Suppressor macrophage treated with lipopolysaccharide for 4 hours (primary cell): ENCODE measurements at places on chromosomes 16 and 17.

DNA sequence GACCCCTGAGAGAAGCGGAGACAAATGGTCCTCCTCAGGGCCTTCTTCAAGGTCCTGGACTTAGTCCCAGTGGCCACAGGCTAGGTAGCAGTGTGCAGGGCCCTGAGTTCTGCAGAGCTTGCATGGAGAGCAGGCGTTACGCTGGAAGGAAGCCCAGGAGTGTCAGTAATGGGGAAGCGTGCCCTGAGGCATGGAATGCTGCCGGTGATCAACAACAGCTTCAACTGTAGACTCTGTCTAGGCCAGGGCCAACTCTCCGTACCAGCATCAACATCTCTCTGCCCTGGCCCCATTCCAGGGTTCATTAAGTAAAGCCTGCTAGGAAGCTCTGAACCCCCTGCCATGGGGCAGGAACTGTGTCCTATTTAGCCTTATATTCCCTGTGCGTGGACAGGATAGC, 568 bp upstream of the TNK1 start:
- peak; percentile 15 for DNase-seq

- DNase-seq = no peak
Observed at GRCh38 chr16:87132361-87133014, 184.7 kb downstream of the C16orf95 start.

DNA sequence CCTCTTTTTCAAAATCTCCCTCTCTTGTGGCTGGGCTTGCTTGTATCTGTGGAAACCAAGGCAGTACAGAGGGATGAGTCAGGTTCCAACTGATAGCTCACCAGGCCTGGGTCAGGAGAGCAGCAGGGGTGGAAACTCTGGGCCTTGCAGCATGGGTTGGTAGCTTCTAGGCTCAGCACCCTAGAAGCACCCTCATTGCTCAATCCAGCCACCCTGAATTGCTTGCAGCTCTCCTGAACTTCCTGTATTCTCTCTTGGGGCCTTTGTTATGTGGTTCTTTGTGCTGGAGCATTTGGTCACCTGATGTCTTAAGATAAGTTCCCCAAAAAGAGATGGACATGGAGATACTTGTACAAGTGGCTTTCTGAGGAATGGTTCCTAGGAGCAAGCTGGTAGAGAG, 169.4 kb downstream of the IRX5 start:
- DNase-seq = no peak

GRCh38 chr16:69762814-69763598, 874 bp downstream of the WWP2 start:
- DNase-seq = peak; percentile 42

- DNase-seq = peak; percentile 95
Observed at GRCh38 chr17:40358323-40359038, 6.1 kb downstream of the GJD3 start.

DNA sequence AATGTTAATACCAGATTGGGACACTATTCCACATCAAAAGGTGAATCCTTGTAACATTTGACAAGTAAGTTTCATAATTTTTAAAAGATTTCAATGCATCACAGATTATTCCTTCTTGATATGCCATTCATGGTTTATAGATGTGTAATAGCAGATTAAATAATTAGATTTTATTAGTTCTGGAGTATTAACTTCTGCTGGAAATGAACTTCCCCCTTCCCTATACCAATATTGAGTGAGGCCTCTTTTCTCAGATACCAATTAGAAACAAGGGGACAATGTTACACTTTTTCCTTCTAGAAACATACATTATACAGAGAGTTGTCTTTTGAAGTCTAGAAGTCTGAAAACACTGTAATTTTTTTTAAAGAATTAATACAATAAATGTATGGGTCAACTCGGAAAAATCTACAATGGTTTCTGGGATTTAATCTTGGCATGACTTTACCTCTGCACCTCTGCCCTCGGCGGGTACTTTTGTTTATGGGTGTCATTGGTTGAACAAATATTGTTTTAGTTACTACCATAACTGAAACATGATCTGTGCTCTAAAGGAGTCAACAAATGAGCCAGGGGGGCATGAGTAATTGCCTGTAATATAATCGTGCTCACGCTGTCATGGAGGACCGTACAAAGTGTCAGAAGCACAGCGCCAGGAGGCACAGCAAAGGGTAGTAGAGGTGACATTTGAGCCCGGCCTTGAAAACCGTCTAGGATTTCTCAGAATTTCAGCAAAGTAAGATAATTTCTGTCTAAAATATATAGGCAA, 8.2 kb downstream of the LRRC37B start:
- DNase-seq = no peak

DNA sequence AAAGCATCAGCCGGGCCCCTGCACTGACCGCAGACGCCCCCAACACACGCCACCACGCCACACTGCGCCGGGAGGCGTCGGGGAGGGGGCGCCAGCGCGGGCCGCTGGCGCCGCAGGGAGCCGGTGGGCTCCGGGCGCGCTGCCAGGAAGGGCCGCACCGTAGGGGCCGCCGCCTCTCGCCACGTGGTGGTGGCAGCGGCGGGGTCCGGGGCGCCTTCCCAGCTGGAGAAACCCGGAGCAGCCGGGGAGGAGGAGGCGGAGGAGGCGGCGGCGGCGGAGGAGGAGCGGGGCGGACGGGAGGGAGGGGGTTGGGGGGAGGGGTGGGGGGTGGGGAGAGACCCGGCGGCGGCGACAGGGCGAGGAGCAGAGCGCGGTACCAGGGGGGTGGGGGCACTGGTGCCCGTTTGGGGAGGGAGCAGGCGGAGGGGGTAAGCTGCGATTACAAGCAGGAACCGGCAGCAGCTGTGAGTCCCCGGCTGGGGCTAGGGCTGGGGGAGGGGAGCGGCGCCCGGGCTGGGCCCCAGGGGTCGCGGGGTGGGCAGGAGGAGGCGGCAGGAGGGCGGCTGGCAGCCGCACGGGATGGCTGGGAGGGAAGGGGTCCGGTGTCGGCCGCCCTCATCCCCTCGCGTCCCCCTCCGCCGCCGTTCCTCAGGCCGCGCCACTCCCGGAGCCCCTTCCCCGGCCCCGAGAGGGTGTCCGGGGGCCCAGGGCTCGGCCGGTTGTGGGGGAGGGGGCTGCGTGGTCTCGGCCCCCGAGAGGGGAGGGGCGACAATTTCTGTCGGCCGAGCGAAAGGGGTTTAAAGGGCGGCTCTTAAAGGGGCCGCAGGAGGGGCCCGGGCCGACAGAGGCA, at the start of gene TBKBP1:
Gene TBKBP1, plus strand, starts transcription at position 431 of the 850 bp plus-strand sequence. CDS start 1,952 bp downstream, outside the sequence.
- peak; percentile 22 for DNase-seq

DNA sequence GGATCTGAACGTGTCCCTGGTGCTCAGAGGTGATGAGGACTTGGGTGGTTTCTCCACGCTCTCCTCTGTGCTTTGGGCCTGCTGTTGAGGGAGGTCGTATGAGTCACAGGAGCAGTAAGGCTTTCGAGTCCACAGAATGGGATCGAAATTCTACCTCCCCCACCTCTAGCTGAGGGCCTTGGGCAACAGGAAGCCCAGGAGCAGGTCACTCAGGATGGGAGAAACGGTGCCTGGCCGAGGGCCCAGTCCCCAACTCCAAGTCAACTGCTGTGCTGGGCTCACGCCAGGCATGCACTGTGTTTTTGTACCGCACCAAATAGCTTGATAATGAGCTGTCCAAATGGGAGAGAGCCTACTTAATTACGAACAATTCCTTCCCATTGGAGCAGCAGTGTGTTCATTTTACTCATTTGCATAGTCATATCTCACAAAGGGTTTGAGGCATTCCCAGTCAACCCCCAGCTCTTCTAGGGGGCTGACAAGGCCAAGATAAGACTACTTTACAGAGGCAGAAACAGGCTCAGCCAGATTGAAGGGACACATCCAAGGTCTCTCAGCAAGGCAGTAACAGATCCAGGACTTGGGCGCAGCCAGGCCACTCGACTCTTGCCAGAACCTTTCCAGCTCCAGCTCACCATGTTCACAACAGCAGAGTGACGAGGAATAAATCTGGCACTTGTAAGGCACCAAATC, 53.6 kb downstream of the WNT3 start:
- DNase-seq = no peak

DNA sequence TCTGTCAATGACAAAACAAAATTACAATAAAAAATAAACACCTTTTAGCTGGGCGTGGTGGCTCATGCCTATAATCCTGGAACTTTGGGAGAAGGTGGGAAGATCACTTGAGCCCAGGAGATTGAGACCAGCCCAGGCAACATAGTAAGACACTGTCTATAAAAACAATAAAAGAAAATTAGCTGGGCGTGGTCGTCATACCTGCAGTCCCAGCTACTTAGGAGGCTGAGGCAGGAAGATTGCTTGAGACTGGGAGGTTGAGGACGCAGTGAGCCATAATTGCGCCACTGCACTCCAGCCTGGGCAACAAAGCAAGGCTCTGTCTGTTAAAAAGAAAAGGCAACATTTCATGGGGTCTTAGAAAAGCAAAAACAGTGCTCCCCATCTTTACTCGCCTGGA, 32.7 kb downstream of the EMP2 start:
- no peak for DNase-seq

- DNase-seq = no peak
Observed at GRCh38 chr16:86041807-86042206, 142.8 kb downstream of the IRF8 start.

DNA sequence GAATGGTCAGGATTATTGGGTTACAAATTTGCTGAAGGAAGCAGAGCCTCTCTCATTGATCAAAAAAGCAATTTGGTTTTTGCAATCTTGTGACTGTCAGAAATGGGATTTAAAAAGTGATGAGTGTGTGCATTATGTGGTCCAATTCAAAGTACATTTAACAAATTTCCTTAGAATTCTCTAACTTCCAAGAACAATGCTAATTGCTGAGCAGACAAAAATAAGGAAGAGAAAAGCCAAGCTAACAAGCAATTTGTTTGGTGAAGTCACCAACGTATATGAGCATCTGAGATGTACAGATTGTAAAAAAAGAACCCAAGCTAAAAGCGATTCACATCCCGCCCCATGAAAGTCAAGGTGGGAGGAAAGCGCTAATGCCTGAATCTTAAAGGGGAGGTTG, 1643.9 kb downstream of the CDH8 start:
- no peak for DNase-seq

- no peak for DNase-seq
Observed at GRCh38 chr16:67190041-67190440, at the start of gene EXOC3L1. TSS of gene EXOC3L1 (minus strand) at chr16:67190136. CDS start at chr16:67189676, 460 bp downstream.

GRCh38 chr16:19984135-19984534, 89.6 kb downstream of the GPR139 start:
- no peak for DNase-seq

- no peak for DNase-seq
Observed at GRCh38 chr17:67663457-67663856, 54.3 kb upstream of the NOL11 start.

- DNase-seq = peak; percentile 2
Observed at GRCh38 chr16:82603784-82604411, 22.9 kb upstream of the CDH13 start.

- DNase-seq = no peak
Observed at GRCh38 chr17:79792984-79793923, 3.6 kb downstream of the CBX8 start.

DNA sequence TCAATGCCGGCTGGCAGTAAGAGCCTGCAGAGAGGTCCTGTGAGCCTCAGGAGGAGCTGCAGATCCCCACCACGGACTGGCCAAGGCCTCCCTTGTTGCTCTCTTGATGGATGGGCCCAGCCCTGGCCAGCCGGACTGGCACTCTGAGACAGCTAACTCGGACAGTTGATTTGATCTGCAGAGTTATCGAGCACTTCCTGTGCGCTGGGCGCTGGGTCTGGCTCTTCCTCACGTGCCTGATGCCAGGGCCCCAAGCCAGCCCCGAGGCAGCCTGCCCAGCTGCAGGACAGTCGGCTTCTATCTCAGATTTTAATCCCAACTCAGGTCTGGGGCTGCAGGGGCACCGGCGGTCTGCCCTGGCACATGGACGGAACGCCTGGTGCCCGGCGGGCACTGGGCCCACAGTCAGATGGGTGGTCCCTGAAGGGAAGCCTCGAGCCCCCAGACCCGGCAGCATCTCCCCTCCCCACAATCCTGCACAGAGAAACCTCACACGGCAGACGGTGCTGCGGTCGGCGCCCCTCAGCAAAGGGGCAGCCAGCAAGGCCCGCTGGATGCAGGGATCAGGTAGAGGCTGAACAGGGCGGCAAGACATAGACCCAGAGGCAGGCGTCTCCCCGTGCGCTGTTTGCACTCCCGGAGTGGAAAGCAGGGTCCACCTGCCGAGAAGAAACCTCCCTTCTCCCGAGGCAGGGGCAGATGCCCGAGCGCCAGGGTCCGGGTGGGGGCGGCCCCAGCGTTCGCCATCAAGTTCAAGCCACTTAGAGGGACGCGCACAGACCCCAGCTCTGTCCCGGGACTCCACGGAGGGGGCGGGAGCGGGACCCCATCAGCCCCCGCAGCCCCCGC, 34.0 kb downstream of the TIMM22 start:
- DNase-seq = no peak

DNA sequence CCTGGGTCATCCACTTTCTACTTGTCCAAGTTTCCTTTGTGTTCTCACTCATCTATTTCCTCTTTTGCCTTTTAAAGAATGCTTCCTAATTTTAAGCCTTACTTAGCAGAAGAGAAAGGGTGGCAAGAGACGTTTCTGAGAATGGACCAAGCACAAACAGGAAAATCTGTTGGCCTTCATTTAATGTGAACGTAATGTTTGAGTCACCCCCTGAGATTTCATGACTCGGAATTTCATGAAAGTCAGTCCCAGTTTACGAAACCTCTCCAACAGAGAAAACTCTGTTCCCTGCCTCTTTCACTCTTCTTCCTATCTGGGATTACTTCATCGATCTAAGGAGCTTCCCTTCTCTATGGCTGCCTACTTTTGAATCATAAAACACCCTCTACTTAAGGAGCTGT, at the start of gene CD300E:
Gene CD300E, minus strand, starts transcription at position 46 of the 401 bp plus-strand sequence. CDS start 117 bp downstream, outside the sequence.
- DNase-seq = peak; percentile 98

DNA sequence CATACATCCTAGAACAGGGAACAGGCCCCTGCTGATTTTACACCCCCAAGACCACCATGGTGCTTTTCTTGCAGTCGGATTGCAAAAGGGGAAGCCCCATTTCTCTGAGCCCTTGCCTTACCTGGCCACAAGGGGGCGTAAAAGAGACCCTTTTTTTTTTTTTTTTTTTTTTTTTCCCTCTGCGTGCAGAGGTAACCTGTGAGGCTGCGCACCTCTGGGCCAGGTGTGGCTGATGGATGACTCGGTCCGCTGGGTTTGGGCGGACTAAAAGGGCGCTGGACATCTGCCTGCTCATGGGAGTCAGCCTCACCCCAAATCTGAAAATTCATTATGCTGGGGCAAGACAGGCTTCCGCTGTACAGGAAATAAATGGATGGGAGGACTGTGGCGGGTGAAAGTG, 281.0 kb downstream of the CBLN1 start:
- DNase-seq = no peak

- no peak for DNase-seq
Observed at GRCh38 chr17:27566671-27567562, 64.1 kb upstream of the LGALS9 start.

GRCh38 chr16:81195885-81196534, 42.5 kb upstream of the BCO1 start:
- DNase-seq = no peak

- DNase-seq = peak; percentile 53
Observed at GRCh38 chr17:62627219-62627903, at the start of gene MRC2. TSS of gene MRC2 (plus strand) at chr17:62627670. CDS start at chr17:62627803, 133 bp downstream.

- DNase-seq = peak; percentile 100
Observed at GRCh38 chr17:44006598-44007345, 2.4 kb downstream of the NAGS start.

GRCh38 chr17:42180411-42180921, 476 bp downstream of the KCNH4 start:
- no peak for DNase-seq

GRCh38 chr16:49563666-49564065, 190.1 kb downstream of the C16orf78 start:
- no peak for DNase-seq
